ENCODE measurements at places on chromosomes 16 and 17.

GRCh38 chr17:42603318-42603717 lies 5.9 kb downstream of the RETREG3 start:
- no peak for DNase-seq

DNA sequence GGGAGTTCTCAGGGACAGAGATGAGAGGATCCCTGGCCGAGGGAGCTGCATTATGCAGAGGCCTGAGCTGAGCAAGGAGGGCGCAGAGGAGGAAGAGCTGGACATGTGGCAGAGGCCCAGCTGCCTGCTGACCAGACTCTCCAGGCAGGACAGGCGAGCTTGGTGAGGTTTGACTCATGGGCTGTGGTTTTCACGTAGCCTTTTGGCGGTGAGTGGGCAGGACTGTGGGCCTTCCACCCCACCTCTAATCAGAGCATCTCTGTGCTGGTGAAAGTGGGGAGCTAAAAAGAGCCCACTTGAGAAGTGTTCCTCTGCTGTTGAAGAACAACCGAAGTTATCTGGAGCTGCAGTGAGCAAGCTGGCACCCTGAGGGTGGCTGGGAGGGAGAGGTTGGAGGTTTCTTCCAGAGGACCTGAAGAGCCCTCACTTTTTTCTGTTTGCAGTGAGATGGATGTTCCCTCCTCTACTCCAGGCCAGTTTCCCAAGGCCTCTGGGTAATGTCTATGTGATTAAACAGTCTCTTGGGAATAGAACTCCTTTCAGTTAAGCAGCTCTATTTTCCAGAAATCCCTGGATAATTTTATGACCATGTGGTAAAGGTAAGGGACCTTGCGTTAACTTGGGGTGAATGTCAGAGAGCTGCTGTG lies 11.9 kb downstream of the EPN2 start:
- no peak for DNase-seq

GRCh38 chr17:15388356-15389041 lies 47.1 kb upstream of the TEKT3 start:
- no peak for DNase-seq

DNA sequence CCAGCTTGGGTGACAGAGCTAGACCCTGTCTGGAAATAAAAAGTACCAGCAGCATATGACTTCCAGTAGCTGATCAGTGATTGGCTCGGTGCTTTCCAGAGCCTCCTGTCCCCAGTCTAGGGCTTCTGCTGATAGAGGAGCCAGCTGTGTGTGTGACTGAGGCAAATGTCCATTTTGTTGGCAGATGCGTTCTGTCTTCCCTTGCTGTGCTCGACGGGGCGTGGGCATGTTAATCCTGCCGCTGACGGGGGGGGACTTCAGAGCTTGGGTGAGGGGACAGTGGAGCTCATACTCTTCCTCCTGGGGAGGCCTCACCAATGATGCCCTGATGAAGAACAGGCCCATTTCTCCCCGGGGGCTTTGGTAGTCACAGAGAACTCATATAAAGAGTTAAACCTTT lies 14.6 kb downstream of the KCTD2 start:
- DNase-seq, result no peak

DNA sequence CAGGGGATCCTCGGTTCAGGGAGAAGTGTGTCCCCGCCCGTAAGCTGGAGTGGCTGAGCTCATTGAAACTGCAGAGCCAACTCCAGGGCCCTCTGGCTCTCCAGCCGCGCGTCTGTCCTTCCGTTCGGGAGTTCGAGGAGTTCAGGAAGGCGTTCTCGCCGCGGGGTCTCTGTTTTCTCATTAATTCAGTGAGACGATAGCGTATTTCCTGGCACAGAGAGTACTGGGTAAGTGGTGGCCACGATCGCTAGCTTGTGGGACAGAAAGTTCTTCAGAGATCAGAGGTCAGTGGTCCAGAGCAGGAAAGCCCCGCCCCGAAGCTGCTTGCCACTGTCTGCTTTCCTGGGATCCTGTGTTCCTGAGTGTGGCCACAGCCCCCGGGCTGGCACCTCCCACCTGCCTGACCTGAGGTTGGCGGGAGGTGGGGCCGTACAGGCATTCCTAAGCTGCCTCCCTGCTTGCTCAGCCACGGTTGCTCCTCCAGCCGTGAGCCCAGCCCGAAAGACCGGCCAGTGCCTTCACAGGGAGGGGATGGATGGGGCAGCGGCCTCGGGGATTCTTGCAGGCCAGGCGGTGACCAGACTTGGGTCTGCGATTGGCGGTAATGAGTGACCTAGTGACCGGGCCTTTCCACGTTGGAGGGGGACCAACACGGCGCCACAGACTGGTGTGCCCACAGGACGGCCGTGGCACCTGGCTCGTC lies 8.9 kb downstream of the BAIAP2 start:
- no peak for DNase-seq

DNA sequence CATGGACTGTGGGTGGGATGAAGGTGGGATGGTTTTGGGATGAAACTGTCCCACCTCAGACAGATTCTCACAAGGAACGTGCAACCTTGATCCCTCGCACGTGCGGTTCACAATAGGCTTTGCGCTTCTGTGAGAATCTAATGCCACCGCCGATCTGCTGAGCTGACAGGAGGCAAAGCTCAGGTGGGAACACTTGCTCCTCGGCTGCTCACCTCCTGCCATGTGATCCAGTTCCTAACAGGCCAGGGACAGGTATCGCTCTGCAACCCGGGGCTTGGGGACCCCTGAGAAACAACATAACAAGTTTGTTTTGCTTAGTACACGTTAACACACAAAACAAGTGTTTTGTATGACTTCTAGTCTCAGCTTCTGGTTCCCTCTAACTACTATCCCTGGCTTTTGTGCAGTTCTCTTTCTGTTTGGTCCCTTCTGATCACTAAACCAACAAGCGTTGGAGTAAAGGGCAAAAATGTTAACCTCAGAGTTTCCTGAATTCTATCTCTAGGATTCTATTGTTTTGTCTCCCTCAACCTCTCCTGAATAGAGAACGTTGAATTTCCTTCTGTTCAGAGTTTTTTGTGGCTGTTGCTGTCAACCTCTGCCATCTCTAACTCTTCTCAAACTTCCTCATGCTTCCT lies 7.8 kb upstream of the KRTAP3-1 start:
- DNase-seq, result no peak

DNA sequence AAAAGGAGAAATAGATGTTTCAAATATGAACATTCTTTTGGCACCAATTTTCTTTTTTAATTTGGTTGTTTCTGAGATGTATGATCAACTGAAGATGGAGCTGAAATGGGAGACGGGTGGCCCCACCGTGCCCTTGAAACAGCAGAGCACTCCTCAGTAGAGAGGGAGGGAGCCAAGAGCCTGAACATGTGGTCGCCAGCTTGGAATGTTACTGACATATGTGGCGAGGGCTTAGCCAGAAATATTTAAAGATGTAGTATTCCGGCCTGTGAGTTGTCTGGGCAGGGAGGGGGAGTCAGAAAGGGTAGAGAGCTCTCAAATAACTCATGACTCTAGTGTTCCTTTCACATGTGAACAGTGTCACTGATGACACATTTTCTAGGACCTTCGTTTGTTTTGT lies 13.3 kb upstream of the MRC2 start:
- DNase-seq, result no peak

- no peak for DNase-seq
Measured at GRCh38 chr17:77147357-77147801, 6.6 kb downstream of the SEC14L1 start.

DNA sequence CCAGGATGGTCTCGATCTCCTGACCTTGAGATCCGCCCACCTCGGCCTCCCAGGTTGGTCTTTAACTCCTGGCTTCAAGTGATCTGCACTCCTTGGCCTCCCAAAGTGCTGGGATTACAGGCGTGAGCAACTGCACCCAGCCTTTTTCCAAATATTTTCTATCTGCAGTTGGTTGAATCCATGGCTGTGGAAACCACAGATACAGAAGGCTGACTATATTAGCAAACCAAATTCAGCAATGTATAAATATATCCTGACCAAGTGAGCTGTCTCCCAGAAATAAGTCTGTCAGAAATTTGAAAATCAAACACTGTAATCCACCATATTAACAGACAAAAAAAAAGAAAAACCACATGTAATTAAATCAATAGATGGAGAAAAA lies 9.6 kb downstream of the CFDP1 start:
- DNase-seq, result no peak

GRCh38 chr17:8062807-8063483 lies 24.1 kb downstream of the ALOX15B start:
- no peak for DNase-seq

DNA sequence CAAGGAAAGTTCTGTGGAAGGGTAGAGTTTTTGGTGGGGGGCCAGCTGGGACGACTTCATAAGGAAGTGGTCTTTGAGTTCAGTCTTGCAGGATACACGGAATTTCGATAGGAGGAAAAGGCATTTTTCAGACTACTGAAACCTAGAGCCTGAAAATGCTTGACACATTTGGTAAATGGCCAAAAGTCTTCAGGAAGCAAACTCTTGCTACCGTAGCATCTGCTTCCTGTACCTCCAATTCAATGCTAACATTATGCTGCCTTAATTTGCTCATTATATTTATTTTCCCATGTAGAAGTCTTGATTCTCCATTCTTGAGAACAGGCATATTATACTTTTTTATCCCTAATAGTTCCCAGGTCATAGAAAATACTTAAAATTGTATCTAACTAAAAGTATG lies 129.3 kb upstream of the MED13 start:
- DNase-seq, result no peak

DNA sequence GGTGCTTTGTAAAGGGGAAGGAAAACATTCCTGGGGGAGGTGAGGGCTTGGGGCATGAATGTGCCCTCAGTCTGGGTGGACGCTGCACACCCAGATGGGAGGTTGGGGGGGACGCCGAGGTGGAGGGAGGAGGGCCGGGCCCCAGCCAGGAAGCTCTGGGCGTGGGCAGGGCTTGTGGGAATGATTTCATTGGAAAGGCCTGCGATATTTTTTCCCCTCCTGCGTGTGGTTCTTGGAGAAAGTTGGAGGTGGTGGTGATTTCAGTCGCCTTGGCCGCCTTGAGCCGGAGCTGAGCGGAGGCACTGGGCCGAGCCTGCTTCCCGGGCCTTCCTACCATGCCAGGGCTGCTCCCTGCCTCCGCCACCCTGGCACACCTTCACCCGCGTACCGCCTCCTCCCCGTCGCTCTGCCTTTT lies 26.4 kb upstream of the CLEC18A start:
- DNase-seq, result no peak

DNA sequence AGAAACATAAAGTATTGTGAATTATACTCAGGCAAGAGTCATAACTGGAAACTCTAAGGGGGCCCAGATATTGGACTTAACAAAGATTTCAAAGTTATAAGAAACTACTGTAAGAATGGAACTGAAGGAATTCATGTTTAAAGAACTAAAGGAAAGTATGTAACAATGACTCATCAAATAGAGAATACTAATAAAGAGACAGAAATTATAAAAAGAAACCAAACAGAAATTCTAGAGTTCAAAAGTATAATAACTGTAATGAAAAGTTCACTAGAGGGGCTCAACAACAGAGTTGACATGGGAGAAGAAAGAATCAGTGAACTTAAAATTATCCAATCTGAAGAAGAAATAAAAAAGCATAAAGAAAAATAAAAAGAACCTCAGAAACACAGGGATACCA lies 55.4 kb downstream of the ADCY9 start:
- no peak for DNase-seq

DNA sequence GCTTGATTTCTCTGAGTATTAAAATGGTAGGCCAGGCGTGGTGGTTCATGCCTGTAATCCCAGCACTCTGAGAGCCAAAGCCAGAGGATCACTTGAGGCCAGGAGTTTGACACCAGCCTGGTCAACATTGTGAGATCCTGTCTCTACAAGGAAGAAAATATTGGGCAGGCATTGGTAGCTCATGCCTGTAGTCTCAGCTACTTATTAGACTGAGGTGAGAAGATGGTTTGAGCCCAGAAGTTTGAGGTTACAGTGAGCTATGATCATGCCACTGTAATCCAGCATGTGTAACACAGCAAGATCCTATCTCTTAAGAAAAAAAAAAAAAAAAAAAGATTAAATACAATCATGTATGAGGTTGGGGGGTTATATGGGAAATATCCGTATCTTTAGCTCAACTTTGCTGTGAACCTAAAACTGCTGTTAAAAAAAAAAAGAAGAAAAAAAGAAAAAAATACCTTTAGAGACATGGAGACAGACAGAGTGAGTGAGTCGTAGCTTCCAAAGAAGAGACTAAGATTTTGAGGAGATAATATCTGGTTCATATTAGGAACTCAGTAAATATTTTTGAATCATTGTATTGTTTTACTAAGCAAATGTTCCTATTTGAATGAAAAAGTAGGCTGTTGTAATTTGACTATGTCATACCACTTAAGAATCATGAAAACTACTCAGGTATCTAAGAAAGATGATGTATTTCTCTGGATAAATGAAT lies 325.7 kb upstream of the TBX2 start:
- no peak for DNase-seq

GRCh38 chr16:80670170-80670865 lies 129.5 kb downstream of the DYNLRB2 start:
- no peak for DNase-seq

- no peak for DNase-seq
Measured at GRCh38 chr17:15354256-15354655, 12.9 kb upstream of the TEKT3 start.

DNA sequence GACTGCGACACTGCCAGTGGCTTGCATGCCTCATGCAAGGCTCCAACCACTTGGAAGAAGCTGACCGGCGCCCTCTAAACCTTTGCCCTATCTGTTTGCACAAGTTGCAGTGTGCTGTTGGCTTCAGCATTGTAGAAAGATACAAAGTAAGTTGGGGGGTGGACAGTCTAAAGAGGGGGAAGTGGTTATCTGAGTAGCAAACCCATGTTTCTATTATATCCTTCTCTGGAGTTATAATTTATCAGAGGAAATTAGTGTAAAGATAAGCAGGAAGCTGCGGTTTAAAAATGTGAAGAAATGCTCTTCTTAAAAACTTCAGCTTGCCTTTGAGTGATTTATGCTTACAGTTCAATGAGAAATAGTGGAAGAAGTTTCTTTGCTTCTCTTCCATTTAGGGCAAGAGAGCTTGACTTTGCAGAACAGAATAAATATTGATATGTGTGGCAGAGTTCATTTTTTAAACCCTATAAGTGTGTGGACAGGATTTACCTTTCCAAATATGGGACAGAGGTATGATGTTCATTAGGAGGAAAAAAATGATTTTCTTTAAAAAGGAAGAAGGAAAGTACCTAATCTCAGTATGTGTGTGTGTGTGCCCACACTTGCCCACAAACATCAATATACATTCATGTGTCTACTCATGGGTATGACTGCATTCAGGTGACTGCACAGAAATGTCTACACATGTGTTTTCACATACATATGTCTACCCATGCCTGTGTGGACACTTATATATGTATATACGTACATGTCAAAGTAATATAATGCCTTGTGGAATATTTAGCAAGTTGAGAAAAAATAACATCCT lies 8.1 kb downstream of the AMZ2 start:
- DNase-seq, result no peak

DNA sequence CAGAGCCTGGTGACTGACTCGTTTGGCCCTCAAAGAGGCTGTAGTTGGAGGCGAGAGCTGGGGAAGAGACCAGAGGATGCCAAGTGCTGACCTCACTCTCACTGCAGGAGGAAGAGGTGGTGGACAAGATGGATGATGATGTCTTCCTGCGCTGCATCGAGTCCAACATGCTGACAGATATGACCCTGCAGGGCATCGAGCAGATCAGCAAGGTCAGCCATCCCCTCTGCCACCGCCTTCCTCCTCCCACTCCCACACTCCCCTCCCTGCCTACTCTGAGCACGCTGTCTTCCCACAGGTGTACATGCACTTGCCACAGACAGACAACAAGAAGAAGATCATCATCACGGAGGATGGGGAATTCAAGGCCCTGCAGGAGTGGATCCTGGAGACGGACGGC lies 26.9 kb downstream of the POLR2A start:
- DNase-seq, result no peak

- no peak for DNase-seq
Measured at GRCh38 chr17:77842528-77843147, 115.9 kb upstream of the TNRC6C start.
